T1000 (cell line): ENCODE measurements at places on chromosomes 11 and 22.

- DNase-seq = no peak
Measured at GRCh38 chr11:17076517-17077239, 789 bp downstream of the RPS13 start.

GRCh38 chr11:130051082-130051481 lies 18.6 kb upstream of the APLP2 start:
- no peak for DNase-seq

GRCh38 chr22:50074551-50075530 lies 10.4 kb downstream of the MLC1 start:
- DNase-seq = no peak

GRCh38 chr11:12569499-12570425 lies 104.5 kb upstream of the TEAD1 start:
- no peak for DNase-seq

DNA sequence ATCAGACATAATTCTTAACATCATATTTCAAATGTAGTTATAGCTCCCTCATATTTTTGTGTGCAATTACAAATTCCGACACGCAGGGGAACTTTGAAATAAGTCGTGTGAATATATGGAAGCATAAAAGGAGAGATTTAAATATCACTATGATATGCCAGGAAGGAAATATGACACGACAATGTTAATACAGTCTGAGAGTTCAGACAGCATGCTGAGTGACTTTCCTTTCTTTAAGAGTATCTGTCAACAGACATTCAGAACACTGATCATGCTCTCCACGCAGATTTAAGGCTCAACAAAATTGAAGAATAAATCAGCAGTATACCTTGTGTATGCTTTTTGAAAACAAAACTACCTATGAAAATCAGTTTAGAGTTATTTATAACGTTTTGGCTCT lies 232.6 kb upstream of the CARD18 start:
- no peak for DNase-seq

DNA sequence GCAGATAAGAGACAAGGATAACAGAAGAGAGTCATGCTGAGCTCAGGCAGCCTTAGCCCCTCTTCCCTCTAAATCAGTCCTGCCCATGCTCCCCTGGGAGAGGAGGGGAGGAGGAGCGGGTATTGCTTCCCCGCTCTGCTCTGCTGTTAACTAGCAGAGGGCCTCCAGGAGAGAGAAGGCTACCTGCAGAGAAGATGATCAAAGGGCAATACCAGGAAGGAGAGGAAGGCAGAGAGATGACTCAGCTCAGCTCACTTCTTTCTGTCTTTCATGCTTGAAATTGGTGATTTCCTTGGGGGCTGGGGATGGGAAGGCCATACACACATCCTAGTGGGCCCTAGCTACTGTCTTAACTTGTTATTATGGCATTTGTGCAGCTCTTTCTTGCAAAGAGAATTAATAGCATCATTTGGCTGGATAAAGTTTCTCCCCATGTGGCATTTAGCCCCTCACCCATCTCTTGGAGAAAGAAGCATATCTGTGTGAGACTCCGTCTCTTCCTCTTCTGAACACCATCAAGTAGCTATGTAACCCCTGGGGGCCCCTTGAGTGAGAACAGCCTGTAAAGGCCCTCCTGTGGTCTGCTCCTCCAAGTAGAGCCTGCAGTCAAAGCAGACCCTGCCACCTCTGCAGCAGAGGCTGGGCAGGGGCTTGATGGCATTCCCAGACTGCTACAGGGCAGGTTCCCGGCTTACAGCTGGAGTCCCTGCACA lies 33.4 kb upstream of the AMOTL1 start:
- DNase-seq = no peak
